ENCODE measurements at places on chromosomes 13 and 19.

- no peak for DNase-seq
These were observed 145.6 kb upstream of the GJB6 start for GRCh38 chr13:20377720-20378119.

DNA sequence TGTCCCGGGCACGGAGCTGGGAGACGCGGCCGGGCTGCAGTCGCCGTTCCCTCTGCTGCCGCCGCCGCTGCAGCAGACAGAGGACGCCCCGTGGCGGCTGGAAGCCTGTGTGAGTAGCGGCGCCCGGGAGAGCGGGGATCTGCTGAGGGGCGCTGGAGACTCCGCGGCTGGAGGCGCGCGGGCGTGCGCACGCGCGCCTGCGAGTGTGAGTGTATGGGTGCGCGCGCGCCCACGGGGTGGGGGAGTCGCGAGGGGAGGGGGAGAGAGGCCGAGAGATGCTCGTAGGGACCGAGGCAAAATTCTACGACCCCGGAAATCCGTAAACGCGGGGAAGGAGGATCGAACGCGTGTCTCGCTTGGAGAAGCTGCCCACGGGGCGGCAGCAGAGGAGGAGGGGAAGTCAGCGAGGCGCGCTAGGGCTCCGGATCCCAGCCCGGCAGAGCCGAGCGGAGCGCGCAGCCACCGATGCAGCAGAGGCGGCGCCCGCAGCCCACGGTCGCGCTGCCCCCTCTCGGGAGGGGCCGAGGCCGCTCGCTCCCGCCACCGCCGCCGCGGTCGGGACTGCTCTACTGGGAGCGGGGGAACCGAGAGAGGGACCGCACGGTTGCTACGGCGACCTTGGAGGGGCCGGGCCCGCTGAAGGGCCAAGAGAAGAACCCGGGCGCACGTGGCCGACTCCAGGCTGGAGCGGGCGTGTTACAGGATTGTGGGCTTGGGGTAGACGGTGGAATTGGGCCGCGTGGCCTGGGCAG, at the start of gene ENOX1:
ENOX1 (minus strand) TSS at position 207 of the 752 bp plus-strand sequence.
- peak; percentile 72 for DNase-seq

GRCh38 chr19:44476559-44477408, 23.5 kb downstream of the ZNF180 start:
- peak; percentile 47 for DNase-seq

DNA sequence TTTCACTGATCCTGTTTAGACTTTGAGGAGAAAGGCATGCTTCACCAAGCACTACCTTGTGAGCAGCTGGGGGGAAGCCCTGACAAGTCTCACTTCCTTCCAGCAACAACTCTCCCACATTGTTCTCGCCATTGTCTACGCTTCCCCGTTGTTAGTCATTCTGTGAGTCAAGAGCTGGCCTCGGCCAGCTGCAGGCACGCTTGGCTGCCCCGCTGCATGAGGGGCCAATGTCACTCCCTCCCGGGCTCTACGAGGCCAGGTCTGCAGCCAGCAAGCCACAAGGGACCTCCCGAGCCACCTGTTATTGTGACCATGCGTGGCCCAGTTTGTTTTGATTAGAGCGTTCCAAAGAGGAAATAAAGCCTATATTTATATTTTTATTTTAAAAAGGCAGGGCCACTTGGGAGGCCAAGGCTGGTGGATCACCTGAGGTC, 220.9 kb downstream of the FOXO1 start:
- DNase-seq = peak; percentile 51

GRCh38 chr13:74153316-74153715, 19.1 kb upstream of the KLF12 start:
- DNase-seq = no peak
